ENCODE measurements at places on chromosomes 1 and 21.

- no peak for DNase-seq
These were observed 13.9 kb downstream of the KCNK1 start for GRCh38 chr1:233627823-233628222.

DNA sequence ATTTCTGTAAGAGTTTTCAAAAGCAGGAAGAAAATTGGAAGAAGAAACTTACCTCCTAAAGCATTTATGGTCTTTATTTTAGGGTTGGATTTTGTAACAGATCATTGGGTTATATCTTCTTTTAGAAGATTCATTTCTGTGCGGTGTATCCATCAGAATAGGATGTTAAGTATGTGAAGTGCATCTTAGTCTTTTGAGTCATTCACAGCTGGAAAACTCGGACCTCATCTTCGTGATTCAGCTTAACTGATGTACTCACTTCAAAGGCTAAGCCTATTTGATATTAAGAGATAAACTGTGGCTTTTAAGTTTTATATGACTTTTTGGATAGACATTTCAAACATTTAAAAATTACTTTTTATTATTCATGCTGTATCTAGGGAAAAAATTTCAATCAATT, 56.3 kb downstream of the GIPC2 start:
- no peak for DNase-seq

- no peak for DNase-seq
These were observed 7.4 kb downstream of the GJC2 start for GRCh38 chr1:228156941-228157728.

DNA sequence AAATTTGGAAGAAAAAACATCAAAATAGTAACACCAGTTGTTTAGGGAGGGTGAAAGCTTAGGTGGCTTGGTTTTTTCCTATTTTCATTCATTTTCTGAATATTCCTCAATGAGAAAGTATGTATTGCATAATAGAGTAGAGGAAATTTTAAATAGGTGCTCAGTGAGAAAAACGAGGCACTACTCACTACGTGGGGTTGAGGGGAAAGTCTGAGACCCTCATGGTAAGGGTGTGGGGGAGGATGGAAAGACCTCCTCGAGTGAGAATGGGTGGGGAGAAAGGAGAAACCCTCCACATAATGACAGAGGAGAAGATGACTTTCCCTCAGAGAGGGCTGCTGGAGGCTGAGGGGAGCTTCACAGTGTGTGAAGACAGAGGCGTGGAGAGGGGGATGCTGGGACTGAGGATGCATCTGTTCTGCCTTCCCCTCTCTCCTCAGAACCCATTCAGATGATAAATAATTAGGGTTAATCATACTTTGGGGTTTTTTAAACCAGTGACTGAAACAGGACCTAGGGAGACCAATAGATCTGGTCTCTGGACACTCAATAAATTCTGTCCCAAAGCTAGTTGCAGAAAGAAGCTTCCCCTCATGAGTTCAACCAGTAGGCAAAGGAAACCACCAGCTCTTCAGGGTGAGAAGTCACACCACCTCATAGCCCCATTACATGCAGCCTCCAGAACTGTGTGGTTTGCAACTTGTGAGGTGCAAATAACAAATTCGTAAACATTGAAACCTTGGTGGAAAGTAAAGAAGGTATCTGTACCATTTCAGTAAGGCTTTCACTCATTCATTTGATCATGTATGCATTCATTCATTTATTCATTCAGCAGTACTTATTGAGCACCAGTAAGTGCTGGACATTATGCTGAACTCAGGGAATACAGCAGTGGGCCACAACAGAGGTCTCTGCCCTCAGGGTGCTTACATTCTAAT, 17.1 kb downstream of the SLAMF7 start:
- no peak for DNase-seq

DNA sequence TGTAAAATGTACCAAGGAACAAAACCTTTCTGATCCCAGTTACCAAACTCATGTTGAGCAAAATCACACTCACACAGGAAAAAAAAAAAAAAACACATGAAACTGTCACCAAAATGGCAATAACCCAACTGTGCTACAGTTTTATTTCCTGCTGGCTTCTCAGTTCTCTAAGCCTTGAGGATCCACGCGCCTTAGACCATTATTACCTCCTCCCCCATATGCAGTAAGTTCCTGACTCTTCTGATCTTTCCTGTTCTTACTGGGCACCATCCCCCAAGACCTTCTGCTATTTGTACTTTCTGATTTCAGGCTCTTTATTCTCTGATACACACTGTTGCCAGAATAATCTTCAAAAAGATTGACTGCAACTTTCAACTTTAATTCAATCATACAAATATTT, 79.6 kb downstream of the SLC45A1 start:
- no peak for DNase-seq
